Activated CD8-positive, alpha-beta memory T cell treated with anti-CD3 and anti-CD28 coated beads, Interleukin-2, amount 10 ng/mL, durations not matched to agents 7 days and 5 days (primary cell): ENCODE measurements at places on chromosomes 12 and 14. TPM values are rescaled to one million over a fixed set of nuclear protein-coding genes. Genes with fewer than 3 reads are reported as not detected.
A peak's percentile ranks its signal among the peaks of the same experiment; 100 is the strongest.

DNA sequence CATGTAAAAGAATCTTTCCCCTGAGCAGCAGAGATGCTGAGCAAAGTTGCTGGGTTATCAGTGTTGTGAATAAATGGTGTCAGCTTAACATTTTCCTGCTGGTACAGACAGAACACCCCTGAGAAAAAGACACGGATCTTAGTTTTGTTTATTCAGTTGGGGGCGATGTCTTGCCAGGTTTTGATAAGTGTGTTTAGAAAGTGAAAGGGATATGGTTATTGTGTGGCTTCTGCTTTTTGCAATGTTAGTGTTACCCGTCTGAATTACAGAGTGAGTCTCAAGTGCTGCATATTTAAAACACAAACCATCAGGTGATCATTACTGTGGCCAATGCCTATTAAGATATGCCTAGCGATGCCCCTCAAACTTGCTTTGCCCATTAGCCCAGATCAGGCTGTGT is 864.6 kb upstream of the SEL1L start:
- no peak overlapping the region for H3K4me3 ChIP-seq
- H3K4me1 ChIP-seq: no peaks in the 10 kb centered on the region
- H3K27ac ChIP-seq: no peak overlapping the region
- H3K36me3 ChIP-seq: no peaks in the 10 kb centered on the region
- no peaks in the 10 kb centered on the region for H3K27me3 ChIP-seq

GRCh38 chr12:32558903-32559302 is 120.2 kb upstream of the DNM1L start:
- no peak overlapping the region for H3K4me3 ChIP-seq
- DNase-seq: no peak
- peaks cover 2% of the 10 kb centered on the region for H3K36me3 ChIP-seq
- H3K27me3 ChIP-seq: peaks cover 5% of the 10 kb centered on the region
- H3K4me1 ChIP-seq: peaks cover 21% of the 10 kb centered on the region
- no peak overlapping the region for H3K27ac ChIP-seq

DNA sequence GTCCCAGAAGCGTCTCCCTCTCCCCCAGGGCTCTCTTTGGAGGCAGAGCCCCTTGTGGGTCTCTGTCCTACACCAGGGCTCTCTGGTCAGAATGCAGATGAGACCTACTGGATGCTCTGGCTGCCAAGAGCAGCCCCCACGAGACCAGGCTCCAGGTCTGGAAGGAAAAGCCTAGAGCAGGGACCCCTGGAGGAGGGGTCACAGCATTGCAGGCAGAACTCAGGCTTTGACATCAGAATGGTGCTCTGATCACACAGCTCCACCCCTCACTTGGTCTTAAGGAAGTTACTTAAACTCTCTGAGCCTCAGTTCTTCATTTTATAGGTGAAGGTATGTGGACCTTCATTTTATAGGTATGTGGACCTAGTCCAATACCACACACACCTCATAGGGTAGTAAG is 83.1 kb downstream of the ARL6IP4 start:
- H3K27ac ChIP-seq: no peak overlapping the region
- no peak for DNase-seq
- no peaks in the 10 kb centered on the region for H3K36me3 ChIP-seq
- H3K4me1 ChIP-seq: peaks cover 14% of the 10 kb centered on the region
- H3K4me3 ChIP-seq: no peak overlapping the region
- H3K27me3 ChIP-seq: no peaks in the 10 kb centered on the region

DNA sequence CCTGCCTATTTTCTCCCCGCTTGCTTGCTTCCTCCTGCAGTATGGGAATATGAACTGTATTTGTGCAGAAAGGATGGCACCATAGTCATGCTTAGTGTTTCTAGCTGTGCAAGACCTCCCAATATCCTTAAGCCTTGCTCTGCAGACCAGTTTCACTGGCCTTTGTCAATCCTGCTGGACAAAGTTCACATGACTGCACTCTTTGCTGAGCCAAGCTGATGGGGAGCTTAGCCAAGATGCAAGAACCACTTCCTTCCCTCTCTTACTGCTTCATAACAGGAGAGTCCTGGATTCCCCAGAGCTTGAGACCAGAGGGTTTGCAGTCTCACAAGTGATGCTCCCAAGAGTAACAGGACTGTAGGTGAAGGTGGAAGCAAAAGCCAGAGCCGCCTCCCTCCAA is 3.8 kb downstream of the ASIC1 start:
- H3K27me3 ChIP-seq: peaks cover 10% of the 10 kb centered on the region
- no peak for DNase-seq
- peaks cover 50% of the 10 kb centered on the region for H3K4me1 ChIP-seq
- H3K36me3 ChIP-seq: peaks cover 3% of the 10 kb centered on the region
- no peak overlapping the region for H3K27ac ChIP-seq
- no peak overlapping the region for H3K4me3 ChIP-seq

DNA sequence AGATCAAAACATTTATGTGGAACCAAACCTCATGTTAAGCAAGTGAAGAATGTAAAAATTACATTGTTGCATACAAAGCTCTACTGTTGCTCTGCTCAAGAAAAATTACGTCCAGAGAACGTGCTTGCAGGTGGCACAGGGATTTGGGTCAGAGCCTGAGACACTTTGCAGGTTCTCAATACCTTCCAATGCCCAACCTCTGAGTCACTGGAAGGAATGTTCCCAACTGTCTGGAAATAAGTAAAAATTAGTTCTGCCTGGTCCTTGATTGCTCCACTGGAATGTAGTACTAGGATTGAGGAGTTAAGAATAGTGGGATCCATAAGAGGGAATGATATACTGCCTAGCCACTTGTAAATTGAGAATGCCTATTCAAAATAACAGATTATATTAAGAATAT is 2.8 kb upstream of the IFNG start:
- DNase-seq: no peak
- peaks cover 14% of the 10 kb centered on the region for H3K36me3 ChIP-seq
- peaks cover 51% of the 10 kb centered on the region for H3K4me1 ChIP-seq
- H3K4me3 ChIP-seq: no peak overlapping the region

- H3K4me3 ChIP-seq: no peak overlapping the region
- no peaks in the 10 kb centered on the region for H3K36me3 ChIP-seq
- H3K4me1 ChIP-seq: no peaks in the 10 kb centered on the region
- H3K27me3 ChIP-seq: no peaks in the 10 kb centered on the region
Measured at GRCh38 chr12:115209230-115209629, 525.3 kb upstream of the TBX3 start.

DNA sequence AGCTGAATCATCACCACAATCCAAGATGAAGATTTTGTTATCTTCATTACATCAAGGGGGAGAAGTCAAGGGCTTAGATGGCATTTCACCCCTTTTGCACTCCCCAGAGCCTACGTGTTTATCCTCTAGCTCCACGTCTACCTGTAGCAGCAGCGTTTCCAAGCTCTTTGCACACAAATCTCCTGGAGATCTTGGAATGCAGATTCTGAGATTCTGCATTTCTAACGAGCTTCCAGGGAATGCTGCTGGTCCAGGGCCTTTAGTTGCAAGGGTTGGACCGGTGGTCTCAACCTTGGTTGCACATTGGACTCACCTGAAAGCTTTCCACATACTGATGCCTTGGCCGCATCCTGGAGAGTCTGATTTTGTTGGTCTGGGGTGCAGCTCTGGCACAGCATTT is 49.5 kb upstream of the STON2 start:
- no peaks in the 10 kb centered on the region for H3K36me3 ChIP-seq
- H3K4me3 ChIP-seq: no peak overlapping the region
- no peak overlapping the region for H3K27ac ChIP-seq
- no peak for DNase-seq

GRCh38 chr12:121467638-121468498 is 68.0 kb downstream of the RNF34 start:
- H3K27ac ChIP-seq: no peak overlapping the region
- peak overlapping the region; percentile 42 for H3K4me3 ChIP-seq
- H3K4me1 ChIP-seq: peaks cover 17% of the 10 kb centered on the region
- peaks cover 6% of the 10 kb centered on the region for H3K36me3 ChIP-seq
- no peaks in the 10 kb centered on the region for H3K27me3 ChIP-seq

GRCh38 chr12:122014781-122015180 is 6.9 kb upstream of the BCL7A start:
- H3K4me3 ChIP-seq: no peak overlapping the region
- H3K27me3 ChIP-seq: peaks cover 39% of the 10 kb centered on the region
- no peak for DNase-seq
- peaks cover 6% of the 10 kb centered on the region for H3K4me1 ChIP-seq
- H3K36me3 ChIP-seq: peaks cover 2% of the 10 kb centered on the region

DNA sequence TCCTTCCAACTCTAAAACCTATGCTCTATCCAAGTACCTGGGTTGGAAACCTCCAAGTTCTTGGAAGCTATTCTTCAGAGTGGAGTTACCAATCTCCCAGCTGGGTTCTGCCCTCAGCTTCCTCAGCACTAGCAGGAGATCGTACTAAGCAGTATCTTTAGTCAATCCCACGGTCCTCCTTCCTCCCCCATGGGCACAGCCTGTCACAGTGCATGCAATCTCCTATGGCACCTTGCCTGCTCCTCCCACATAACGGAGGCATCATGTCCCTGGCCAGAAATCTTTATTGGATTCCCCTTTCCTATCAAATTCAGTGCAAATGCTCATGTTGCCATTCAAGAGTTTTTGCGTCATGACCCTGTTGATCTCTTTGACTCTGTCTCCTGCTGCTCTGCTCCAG is 5.4 kb upstream of the LPAR5 start:
- H3K4me1 ChIP-seq: peaks cover 5% of the 10 kb centered on the region
- H3K27me3 ChIP-seq: peaks cover 10% of the 10 kb centered on the region
- H3K4me3 ChIP-seq: no peak overlapping the region
- no peak overlapping the region for H3K27ac ChIP-seq
- H3K36me3 ChIP-seq: peaks cover 15% of the 10 kb centered on the region

GRCh38 chr12:75702477-75703093 is 191.2 kb upstream of the KRR1 start:
- H3K27ac ChIP-seq: peak overlapping the region; percentile 66
- peaks cover 14% of the 10 kb centered on the region for H3K4me1 ChIP-seq
- H3K36me3 ChIP-seq: peaks cover 11% of the 10 kb centered on the region
- H3K4me3 ChIP-seq: peak overlapping the region; percentile 24
- no peaks in the 10 kb centered on the region for H3K27me3 ChIP-seq

DNA sequence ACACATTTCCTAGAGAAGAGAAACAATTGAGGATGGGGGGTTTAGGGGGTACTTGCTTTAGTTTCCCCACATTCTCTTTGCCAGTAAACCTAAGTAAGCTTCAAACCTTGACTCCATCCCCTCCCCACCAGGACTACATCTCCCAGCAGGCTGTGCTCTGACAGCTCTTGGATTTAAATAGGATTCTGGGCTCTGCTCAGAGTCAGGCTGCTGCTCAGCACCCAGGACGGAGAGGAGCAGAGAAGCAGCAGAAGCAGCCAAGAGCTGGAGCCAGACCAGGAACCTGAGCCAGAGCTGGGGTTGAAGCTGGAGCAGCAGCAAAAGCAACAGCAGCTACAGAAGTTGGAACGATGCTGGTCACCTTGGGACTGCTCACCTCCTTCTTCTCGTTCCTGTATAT is 20.6 kb downstream of the RDH12 start:
- peaks cover 15% of the 10 kb centered on the region for H3K4me1 ChIP-seq
- H3K4me3 ChIP-seq: no peak overlapping the region
- H3K27ac ChIP-seq: no peak overlapping the region
- peaks cover 45% of the 10 kb centered on the region for H3K27me3 ChIP-seq

GRCh38 chr12:130835436-130835835 is 3.6 kb downstream of the STX2 start:
- H3K27ac ChIP-seq: no peak overlapping the region
- H3K4me3 ChIP-seq: no peak overlapping the region
- DNase-seq: no peak
- no peaks in the 10 kb centered on the region for H3K36me3 ChIP-seq

DNA sequence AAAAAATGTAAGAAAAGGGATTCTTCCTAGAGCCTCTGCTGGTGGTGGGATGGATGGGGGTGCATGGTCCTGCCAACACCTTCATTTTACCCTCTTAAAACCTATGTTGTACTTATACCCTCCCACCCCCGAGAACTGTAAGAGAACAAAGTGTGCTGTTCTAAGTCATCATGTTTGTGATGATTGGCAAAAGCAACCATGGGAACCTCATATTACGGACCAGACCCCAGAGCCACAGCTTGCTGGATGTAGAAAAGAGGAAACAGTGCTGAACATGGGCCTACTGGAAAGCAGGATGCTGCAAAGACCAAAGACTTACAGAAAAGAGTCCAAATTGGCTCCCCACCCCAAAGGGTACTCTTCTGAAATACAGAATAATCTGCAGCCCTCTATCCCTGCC is 311.2 kb downstream of the DUSP6 start:
- peaks cover 63% of the 10 kb centered on the region for H3K4me1 ChIP-seq
- no peak overlapping the region for H3K4me3 ChIP-seq
- no peaks in the 10 kb centered on the region for H3K27me3 ChIP-seq
- H3K36me3 ChIP-seq: peaks cover 61% of the 10 kb centered on the region

GRCh38 chr12:92495108-92495507 is 207.7 kb upstream of the PLEKHG7 start:
- no peaks in the 10 kb centered on the region for H3K27me3 ChIP-seq
- H3K27ac ChIP-seq: no peak overlapping the region
- no peak overlapping the region for H3K4me3 ChIP-seq
- peaks cover 14% of the 10 kb centered on the region for H3K4me1 ChIP-seq

DNA sequence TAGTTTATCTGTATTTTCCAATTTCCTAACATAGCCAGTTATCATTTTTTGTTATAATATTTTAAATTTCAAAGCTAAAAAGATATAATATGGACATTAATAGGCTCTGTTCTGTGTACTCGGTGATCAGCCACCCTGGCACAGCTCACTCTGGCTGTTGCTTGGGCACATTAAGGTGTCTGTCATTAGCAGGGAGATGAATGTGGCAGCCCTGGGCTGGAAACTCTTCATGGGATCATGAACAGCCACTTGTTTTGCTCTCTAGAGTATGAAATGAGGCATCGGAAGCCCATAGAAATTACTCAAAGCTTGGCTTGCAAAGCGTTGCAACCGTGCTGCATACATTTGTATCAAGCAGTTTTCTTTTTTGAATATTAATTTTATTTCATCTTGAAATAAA is 233.2 kb downstream of the DACT1 start:
- no peaks in the 10 kb centered on the region for H3K36me3 ChIP-seq
- no peak for DNase-seq
- no peak overlapping the region for H3K27ac ChIP-seq
- no peaks in the 10 kb centered on the region for H3K27me3 ChIP-seq
- H3K4me1 ChIP-seq: no peaks in the 10 kb centered on the region

RNF31 gene
- 129 TPM for total RNA-seq

RGS6 gene
- 3.1 TPM for total RNA-seq

TMEM253 gene
- total RNA-seq: not detected

CCDC196 gene
- total RNA-seq: not detected

NRIP2 gene
- total RNA-seq: not detected

RD3L gene
- not detected for total RNA-seq

KCNH3 gene
- total RNA-seq: 1.1 TPM

ACSS3 gene
- total RNA-seq: not detected
